ENCODE measurements at places on chromosomes 12 and 14.

- no peak for DNase-seq
Observed at GRCh38 chr12:49959685-49960473, 1.8 kb upstream of the AQP5 start.

- DNase-seq: no peak
Observed at GRCh38 chr14:101707863-101708620, 53.5 kb upstream of the PPP2R5C start.

DNA sequence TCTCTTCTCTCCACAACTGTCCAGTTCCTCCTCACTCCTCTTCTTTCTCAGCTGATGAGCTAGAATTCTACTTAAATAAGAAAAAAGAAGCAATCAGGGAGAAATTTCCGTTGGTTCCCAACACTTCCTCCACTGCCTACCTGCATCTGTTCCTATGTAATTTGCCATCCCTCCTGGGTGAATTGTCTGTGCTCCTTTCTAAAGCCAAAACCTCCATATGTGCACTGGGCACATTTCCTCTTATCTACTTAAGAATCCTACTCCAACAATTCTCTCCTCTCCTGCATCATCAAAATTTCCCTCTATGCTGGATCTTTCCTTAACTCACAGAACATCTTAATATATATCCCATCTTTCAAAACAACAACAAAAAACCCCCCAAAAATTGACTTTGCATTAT, 35.2 kb downstream of the GPR65 start:
- no peak for DNase-seq

GRCh38 chr12:76874491-76875190, 4.2 kb downstream of the CSRP2 start:
- no peak for DNase-seq

GRCh38 chr12:33560653-33561208, 121.1 kb upstream of the SYT10 start:
- DNase-seq: no peak

GRCh38 chr12:22529281-22530060, 14.9 kb downstream of the C2CD5 start:
- DNase-seq: no peak

- DNase-seq: no peak
Observed at GRCh38 chr14:59634617-59635016, 58.0 kb upstream of the CCDC175 start.

All from activated T-cell treated with anti-CD3 and anti-CD28 coated beads, Interleukin-2, amount 50 U/mL, for 48 hours (primary cell).